K562 (cell line): ENCODE measurements at places on chromosomes 1 and 21. TPM values are rescaled to one million over a fixed set of nuclear protein-coding genes. Genes with fewer than 3 reads are reported as not detected.

- no peak for DNase-seq
These were observed 7.9 kb upstream of the OR2B11 start for GRCh38 chr1:247465796-247466195.

DNA sequence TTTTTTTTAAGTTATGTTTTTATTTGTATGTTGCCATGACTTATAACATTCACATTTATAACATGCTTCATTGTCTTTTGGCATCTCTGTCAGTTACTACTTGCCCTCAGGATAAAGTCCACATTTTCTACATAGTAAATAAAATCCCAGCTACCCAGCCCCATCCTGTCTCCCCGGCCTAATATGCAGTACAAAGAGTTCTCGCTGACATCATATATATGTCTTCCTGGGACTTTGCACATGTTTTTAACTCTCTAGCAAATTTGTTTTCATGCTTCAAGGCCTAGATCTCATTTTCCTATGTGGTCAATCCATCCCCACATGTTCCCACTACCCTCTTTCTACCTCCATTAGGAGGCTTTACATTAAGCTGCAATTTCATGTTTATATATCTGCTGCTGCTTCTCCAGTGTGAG, 33.0 kb upstream of the IVNS1ABP start:
- no peak for DNase-seq

- no peak for DNase-seq
These were observed 30.7 kb downstream of the PGM1 start for GRCh38 chr1:63623952-63624351.

The ROR1 gene
- not detected in 2 replicates for polyA plus RNA-seq
